Stimulated activated CD8-positive, alpha-beta memory T cell treated with anti-CD3 and anti-CD28 coated beads, Interleukin-4, amount 100 ng/mL, for 4 hours (primary cell): ENCODE measurements at places on chromosomes 3 and 15.
A peak's percentile ranks its signal among the peaks of the same experiment; 100 is the strongest.

DNA sequence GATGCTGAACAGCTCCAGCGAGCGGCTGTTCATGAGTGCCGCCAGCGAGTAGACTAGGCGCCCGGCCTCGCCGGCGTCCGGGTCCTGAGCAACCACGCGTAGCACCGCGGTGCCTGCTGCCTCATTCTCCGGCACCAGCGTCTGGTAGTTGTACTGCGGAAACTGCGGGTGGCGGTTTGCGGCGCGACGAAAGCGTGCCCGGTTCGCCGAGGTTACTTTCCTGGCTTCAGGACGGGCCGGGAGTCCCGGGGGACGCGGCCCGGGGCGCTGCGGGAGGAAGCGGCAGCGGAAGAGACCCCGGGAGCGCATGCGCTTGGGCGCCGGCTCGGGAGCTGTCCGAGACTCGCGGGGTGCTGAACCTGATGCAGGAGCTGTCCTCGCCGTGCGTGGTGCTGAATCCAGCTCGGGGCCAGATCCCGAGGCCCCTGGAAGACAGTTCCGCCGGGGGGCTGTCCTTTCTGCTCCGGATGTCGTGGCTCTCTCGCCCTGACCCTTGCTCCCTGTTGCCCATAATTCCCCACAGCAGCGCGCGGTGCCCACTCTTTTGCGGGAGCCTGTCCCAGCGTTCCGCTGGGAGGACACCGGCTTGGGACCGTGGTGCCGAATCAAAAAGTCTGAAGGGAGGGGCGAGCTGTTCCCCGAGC is 1.1 kb downstream of the CELSR3 start:
- DNase-seq: peak; percentile 42

GRCh38 chr3:122080207-122080587 is 25.0 kb downstream of the CD86 start:
- DNase-seq: no peak

GRCh38 chr3:143132246-143132980 is 12.8 kb downstream of the CHST2 start:
- no peak for DNase-seq

DNA sequence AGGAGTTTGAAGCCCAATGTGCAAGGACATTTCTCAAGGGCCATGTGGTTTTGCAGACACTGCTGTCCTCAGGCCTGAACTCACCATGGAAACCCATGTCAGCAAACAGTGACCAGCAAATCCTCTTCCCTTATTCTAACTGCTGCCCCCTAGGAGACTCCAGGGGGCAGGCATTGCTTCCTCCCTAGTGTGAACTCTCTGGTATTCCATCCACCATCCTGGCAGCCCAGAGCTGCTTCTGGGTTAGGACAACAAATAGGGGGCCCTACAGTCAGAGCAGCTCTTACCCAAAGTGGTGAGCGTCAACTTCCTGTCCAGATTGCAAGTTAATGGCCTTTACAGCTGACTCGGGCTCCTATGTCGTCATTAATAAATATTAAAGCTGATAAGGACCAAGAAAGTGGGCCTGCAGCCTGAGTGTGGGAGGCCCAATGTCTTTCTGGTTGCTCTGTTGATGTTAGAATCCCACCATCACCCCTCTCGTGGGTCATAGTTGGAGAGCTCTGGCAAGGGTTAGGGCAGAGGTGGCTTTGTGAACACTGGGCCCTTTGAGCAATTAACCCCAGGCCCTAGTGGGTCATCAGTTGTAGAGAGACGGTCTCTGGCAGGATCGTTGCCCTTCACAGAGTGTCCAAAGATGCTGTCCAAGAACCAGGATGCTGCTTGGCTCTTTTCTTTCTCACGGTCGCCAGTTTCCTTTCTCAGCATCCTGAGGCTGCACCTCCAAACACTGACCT is 41.5 kb downstream of the TGM4 start:
- DNase-seq: no peak

DNA sequence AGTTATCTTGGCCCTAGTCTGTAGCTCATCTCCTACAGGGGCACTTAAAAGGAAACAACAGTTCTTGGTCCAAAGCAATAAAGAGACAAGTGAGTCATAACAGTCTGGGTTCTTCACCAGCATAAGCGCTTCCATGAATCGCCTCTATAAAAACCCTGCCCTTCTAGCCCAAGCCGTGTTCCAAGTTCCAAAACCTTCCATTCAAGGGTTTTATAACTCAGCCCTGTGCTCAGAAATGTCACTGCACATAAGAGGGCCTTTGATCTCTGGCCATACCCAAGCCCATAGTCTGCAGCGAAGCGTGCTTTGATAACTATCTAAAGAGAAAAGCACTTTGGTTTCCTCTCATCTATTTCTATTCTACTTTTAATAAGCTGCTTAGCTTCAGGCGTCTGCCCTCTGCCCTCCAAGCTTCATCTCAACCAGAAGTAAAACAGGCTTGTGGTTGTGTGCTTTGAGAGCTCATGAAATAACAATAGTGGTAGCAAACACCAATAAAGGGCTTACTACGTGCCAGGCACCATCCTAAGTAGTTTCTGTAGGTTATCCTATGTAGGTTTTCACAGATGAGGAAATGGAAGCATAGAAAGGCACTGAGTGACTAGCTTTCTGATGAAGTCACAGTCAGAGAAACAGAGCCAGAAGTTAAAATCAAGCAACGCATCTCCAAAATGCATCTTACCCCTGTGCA is 64.0 kb upstream of the AKAP13 start:
- no peak for DNase-seq

DNA sequence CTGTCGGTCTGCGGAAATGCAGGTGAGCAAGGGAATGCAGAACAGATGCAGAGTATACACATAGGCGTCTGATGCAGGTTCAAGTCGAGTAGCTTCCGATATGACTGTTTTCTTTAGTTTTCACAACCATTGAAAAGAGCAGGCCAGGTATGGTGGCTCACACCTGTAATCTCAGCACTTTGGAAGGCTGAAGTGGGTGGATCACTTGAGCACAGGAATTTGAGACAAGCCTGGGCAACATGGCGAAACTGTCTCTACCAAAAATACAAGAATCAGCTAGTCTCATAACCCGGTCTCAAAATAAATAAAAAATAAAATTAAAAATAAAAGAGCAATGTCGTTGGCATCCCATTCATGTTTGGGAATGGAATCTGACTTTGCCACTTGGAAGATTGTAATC is 101.5 kb downstream of the PTPRG start:
- no peak for DNase-seq

DNA sequence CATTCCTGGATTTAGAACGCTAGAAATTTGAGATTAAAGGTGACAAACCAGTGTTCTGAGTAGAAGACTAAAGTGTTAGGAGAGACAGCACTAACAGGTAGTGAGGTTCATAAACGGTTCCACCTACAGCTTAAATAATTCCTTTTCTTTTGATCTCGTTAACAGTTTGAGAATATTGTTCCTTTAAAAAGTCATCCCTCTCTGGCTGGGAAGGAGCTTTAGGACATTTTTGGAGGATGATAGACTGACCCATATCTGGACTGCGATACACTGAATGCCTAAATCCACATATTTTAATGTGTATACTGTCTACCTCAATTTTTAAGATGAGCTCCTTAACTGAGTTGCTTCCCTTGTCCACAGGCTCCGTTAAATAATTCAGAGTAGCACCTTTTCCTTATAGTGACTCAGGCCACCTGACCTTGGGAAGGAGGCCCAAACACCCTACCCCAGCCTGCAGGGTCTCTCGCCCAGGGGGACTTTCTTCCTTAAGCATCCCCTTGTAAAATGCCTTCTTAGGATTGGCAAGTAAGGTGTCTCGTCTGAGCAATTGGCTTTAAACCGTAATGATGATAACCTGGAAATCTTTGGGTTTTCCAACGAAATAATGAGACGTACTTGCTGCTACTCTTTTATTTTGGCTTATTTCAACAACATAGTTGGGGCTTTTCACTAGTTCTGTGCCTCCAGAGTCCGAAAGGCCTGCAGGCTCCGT is 3.3 kb downstream of the TRIM71 start:
- no peak for DNase-seq

- DNase-seq: no peak
These were observed 15.5 kb upstream of the CHD2 start for GRCh38 chr15:92884436-92885223.

- DNase-seq: no peak
These were observed 27.4 kb upstream of the BOC start for GRCh38 chr3:113183748-113184661.

GRCh38 chr3:41115069-41115468 is 84.2 kb upstream of the CTNNB1 start:
- DNase-seq: no peak

DNA sequence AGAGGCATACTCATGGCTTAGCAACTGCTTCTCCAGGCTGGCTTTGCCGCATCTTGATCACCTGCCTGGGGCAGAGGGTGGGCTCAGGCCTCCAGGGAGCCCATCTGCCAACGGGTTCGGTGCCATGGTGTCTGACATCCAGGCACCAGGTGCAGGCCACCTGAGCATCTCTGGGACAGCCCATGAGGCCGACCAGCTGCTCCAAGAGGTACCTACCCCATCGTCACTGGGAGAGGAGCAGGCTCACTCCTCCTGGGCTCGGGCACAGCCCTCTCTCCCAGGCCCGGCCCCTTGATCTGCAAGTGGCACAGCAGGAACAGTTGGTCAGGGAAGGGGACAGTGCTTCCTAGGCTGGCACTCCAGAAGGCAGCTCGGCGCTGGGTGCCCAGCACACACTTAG is 21.9 kb downstream of the TPRA1 start:
- DNase-seq: no peak

GRCh38 chr15:77017761-77018720 is 23.1 kb downstream of the PSTPIP1 start:
- DNase-seq: no peak

- no peak for DNase-seq
These were observed 19.6 kb downstream of the CYFIP1 start for GRCh38 chr15:22960556-22960955.

DNA sequence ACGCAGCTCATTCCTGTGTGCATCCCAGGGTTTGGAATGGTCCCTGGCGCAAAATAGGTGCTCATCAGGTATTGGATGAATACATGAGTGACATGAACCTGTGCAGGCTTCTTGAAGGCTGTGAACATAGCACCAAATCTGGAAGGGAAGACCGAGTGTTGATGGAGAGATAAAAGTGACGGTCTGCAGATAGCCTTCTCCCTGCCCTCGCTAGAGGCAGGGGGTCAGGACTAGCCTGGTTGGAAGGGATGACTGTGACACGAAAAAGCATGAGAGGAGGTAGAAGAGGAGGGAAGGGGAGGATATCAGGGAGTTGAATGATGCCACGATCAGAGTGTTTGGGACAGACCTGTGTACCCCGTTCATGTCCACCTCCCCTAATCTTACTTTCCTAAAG is 267.1 kb downstream of the XXYLT1 start:
- no peak for DNase-seq

DNA sequence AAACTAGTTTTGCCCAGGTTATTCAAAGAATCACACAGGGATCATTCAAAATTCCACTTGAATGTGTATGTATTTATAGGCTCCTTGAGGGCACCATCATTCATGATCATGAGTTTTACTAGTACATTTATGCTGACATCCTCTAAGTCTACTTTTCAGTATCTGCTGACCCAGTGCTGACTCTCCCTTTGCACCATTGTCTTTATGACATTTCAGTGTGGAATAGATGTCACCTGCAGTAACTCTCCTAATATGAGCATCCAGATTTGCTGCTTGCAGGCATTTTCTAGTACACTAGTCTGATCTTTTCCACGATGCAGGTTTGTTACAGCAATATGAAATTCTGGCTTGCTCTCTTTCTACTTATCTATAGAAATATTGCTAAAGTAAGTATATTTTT is 1603.5 kb downstream of the SI start:
- no peak for DNase-seq
